ENCODE measurements at places on chromosomes 3 and 15.

DNA sequence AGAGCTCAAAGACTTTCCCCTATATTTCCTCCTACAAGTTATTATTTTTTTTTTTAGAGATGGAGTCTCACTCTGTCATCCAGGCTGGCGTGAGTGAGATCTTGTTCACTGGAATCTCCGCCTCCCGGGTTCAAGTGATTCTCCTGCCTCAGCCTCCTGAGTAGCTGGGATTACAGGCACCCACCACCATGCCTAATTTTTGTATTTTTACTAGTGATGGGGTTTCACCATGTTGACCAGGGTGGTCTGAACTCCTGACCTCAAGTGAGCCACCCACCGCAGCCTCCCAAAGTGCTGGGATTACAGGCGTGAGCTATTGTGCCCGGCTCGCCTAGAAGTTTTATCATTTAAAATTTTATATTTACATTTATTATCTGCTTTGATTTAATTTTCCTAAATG, 5.9 kb downstream of the AKAP13 start:
- no peak for DNase-seq

DNA sequence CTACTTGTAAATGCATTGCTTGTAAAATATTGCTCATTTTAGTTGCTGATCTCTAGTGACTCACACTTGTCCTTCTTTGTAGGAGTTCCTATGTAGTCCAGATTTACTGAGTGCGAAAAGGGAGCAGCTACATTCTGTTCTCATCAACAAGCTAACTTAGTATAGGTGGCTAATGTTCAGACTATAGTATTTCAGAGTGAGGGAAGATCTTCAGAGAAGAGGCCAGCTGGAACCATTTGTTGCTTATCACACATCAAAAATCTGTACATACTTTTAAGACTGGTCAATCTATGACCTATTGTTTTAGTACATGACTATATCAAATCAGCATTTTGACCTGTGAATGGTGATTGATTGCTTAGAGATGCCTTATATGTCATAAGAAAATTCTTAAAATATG, 71.3 kb upstream of the THSD4 start:
- no peak for DNase-seq

GRCh38 chr15:77840991-77841775, 208.5 kb upstream of the LINGO1 start:
- no peak for DNase-seq

DNA sequence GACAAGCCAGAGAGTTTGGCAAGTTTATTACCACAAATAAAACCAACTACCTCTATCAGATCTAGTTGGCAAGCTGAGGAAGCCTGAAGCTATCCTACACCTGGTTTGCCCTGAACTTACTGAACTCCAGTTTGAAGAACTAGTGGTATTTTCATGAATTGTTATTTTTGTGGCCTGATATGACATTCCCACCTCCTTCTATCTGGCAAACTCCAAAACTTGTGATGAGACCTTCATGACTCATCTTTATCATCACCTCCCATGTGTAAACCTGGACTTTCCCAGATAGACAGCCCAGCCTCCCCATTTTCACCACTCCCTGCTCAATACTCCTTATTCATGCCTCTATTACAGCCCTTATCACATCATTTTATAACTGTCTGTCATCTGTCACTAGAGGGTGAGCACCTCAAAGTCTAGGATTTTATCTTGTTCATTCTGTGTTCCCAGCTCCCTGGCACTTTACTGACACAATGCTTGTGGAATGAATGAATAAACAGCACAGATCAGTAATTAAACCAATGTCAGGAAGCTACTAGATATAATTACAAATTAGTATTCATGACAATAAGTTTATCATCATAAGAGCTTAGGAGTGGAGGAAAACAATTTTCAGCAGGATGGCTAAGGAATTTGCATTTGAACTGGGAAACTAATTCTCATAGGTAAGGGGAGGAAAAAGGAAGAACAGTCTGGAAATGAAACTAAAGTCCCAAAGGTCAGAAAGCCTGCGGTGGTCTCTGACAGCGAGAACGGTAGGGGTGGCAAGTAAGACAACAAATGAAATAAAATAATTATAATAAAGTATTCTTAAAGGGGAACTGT, 13.2 kb upstream of the TRANK1 start:
- no peak for DNase-seq

- DNase-seq, result no peak
These were observed 123.7 kb upstream of the ATP2B2 start for GRCh38 chr3:10628891-10629670.

DNA sequence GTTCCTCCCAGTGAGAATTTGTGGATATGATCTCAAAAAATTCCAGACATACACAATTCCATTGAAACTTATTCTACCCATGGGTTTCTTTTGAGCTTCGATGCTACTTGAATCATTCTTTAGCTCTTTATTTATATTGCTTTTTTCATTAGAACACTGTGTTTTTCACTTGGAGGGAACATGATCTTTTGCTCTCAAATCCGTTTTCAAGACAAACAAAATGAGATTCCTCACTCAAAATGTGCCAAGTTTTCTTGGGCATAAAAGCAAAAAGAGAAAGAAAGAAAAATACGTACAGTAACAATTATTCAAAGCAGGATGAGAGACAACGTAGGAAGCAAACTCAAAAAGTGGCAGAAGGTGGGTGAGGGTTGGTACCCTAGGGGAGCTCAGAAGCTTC, 118.8 kb upstream of the PDZRN3 start:
- DNase-seq, result no peak

- DNase-seq, result no peak
These were observed 293.9 kb upstream of the PROK2 start for GRCh38 chr3:72078676-72079368.

All from T-helper 17 cell (primary cell).